ENCODE measurements at places on chromosomes 3 and 15.
A peak's percentile ranks its signal among the peaks of the same experiment; 100 is the strongest.

GRCh38 chr3:48068886-48069285 is 52.7 kb upstream of the MAP4 start:
- DNase-seq: no peak

DNA sequence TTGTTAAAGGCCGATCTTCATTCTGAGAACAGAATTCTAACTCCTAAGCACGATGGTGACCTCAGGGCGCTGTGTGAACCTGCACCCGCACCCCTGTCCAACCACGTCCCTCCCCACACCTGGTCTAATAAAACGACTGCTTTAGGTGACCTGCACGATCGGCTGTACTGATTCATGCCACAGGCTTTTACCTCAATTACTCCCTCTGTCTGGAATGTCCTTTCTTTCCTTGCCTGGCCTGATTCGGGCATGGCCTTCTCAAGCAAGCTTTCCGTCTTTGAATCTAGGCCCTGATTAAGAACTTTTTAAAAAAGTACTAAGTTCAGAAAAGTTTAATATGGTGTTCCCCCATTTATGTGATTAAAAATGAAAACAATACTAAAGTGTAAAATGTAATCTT is 842 bp upstream of the U2SURP start:
- DNase-seq: no peak

- no peak for DNase-seq
These were observed 56.4 kb downstream of the TGFBR2 start for GRCh38 chr3:30662836-30663235.

DNA sequence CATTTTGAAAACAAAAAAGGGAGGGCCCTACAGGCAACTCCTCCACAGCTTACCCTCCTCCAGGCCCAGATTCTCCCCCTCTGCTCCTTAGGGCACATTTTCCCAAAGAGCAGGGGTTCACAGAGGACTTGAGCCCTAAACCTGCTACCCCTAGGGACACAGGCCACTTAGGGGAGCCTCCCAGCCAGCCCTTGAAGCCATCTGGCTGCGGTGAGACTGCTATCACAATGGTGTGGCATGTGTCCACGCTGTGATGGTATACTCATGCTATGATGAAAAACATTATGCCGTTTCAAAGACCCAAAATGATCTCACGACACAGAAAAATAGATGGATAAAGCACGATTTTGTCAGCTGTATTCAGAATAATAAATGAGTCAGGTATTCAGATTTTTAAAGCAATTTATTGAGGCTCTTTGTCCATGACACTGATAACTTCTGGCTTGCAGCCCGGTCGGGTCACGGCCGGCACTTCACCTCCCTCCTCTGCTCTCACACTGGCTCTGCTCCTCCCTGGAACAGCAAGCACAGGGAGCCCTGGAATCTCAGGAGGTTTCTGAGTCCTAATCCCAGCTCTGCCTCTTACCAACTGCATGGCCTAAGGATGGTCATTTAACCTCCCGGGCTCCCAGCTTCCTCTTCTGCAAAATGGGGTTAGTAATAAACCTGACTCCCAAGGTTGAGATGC is 115.3 kb downstream of the MEGF11 start:
- DNase-seq: no peak

DNA sequence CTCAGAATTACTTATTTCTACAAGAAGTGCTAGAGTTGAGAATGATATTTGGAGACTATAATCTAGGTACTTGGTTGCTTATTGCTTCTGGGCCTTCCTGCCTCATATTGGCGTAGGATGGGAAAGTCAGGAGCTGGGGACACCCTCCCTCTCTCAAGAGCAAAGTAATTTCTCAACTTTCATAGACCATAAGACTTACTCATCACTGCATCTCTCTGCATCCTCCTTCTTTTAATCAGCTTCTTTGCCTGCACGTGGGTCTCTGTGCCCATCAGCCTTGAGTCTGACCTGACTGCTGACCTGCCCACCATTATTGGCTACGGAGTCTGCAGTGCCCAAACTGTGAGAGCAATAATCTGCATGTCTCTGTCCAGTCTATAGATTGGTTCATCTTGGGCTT is 27.3 kb upstream of the XIRP1 start:
- no peak for DNase-seq

DNA sequence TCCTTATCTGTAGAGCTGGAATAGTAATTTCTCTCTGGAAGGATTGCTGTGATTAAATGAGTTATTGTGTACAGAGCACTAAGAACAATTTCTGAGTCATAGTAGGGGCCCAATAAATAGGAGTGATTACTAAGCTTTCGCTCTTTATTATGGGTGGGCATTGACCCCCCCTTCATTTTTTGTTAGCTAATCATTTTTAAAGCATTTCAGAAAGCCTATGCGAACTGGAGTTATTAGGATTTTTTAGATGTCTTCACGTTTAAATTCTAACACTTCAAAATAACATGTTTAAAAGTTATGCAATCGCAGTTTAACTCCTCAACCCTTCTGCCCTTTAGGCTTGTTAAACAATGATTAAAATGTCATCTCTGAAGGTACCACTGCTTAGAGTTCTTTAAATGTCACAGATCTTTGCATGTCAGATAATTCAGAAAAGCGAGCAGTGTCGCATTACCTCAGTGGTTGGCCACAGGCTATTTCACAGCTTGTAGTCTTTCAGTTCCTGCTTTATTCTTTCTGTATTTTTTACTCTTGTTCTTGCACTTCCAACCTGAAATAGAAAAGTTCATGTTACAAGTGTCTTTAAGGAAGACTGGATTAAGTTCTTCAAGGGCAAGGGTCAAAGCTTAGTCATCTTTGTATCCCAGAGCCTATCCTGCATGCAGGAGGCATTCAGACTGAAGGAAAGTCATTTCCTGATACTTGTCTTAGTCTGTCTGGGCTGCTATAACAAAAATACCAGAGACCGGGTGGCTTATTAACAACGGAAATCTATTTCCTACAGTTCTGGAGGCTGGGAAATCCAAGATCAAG is 102.9 kb downstream of the FNDC3B start:
- no peak for DNase-seq

DNA sequence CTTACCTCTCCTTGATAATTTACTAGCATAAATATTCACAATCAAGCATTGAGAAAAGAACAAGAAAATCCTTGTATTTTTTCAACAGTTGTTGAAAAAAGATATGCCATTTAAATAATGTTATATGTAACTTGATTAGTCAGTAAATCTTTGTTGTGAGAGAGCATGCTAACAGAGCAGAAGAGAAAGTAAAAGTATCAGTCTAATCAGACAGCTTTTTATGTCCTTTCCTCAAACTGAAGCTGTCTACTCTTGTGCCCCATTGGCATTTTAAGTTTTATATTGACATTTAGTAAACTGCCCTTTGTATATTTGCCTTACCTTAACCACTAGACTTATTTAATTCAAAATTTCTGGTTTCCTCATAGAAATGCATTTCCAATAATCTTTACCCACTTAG is 668.7 kb downstream of the OTOL1 start:
- DNase-seq: no peak

DNA sequence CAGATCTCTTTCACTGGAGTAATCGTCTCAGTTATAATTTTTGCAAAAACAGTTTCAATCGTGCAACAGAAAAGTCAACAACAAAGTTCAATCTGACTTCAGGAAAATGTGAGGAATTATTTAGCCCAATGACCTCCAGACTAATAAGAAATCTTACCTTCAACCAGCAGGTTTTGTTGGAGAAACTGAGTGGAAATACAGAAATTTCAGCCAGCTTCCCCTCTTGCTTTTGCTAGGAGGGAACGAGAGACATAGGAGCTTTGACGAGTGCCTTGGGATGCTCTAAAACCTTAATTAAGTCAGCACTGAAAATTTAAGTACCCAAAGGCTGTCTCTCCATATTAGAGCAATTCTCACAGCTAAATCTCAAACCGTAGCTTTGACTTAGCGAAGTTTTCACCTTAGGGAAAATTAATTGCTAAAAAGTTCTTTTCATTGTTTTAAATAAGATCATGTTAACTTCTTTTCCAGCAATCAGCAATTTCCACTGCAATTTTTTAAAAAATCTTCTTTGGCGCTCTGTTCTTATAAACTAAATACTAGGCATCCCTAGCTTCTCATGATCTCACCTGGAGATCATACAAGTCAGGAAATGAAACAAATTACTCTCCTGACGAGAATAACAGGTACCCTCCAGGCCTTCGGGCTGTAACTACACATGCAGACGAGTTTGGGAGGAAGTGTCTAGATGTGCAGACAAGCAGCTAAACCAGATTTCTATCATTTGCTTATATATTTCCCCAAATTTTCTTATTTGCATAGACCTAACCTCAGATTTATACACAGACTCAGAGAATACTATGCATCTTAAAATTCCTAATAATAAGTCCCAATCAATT is 250.2 kb downstream of the FAM43A start:
- DNase-seq: no peak

DNA sequence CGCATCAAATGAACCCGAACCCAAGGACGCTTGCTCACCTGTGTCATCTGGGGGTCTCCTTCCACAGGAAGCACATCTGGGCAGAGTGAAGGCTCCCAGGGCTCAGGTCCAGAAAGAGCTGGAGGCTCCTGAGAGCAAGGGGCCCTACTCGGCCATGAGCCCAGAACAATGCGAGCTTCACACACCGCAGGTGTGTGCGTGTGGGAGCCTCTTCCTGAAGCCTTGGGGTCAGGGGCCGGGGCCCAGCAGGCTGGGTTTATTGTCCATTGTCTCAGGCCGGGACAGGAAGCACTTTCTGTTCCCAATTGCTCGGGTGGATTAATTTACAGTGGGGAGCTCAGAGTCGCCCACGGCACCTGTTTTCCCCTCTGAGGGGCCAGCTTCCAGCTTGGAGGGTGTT is 74.8 kb downstream of the RPN1 start:
- no peak for DNase-seq

GRCh38 chr15:25052191-25052999 is 97.6 kb downstream of the SNRPN start:
- DNase-seq: no peak

- no peak for DNase-seq
These were observed 76.6 kb upstream of the DLG1 start for GRCh38 chr3:197375001-197375441.

- no peak for DNase-seq
These were observed 67.9 kb upstream of the NPAP1 start for GRCh38 chr15:24607636-24608035.

DNA sequence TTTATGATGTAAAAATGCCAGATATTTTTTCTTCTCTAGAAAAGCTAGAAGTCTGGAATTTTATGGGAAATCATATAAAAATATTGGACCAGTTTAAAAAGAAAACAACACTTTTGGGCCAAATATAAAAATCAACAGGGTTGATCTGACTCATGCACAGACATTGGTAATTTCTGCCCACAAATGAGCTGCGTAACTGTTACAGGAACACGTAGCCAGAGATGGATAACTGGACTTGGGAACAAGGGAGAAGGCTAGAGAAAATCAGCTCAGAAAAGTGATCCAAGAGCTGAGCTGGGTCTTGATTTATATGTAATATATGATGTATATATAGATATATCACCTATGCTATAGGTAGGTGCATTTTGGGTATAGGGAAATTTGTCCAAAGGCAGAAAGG is 36.8 kb upstream of the NAALADL2 start:
- no peak for DNase-seq

- no peak for DNase-seq
These were observed 52.4 kb upstream of the SRGAP3 start for GRCh38 chr3:9301798-9302197.

- no peak for DNase-seq
These were observed 103.6 kb upstream of the NUDT16 start for GRCh38 chr3:131277836-131278497.

GRCh38 chr3:154310840-154311239 is 13.4 kb downstream of the DHX36 start:
- DNase-seq: no peak

DNA sequence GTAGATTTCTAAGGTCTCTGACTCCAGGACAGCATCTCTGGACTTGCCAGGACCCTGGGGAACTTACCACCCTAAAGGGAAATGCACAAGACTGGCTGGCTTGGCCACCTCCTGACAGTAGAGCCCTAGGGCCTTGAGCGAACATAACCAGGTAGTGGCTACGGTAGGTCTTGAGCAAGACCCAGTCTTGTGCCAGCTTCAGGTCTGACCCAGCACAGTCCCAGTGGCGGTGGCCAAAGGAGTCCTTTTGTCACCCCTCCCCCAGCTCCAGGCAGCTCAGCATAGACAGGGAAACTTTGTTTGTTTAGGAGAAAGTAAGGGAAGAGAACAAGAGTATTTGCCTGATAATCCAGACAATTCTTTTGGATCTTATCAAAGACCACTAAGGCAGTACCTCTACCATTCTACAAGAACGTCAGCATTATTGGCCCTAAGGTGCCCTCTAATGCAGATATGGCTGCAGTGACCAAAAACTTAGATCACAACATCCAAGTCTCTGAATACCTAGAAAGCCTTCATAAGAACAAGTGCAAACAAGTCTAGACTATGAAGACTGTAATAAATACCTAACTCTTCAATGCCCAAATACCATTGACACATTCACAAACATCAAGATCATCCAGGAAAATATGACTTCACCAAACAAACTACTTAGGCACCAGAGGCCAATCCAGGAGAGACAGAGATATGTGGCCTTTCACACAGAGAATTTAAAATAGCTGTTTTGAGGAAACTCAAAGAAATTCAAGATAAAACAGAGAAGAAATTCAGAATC is 38.7 kb upstream of the FBN1 start:
- no peak for DNase-seq

- DNase-seq: no peak
These were observed 56.6 kb upstream of the SPRED1 start for GRCh38 chr15:38196076-38196475.

DNA sequence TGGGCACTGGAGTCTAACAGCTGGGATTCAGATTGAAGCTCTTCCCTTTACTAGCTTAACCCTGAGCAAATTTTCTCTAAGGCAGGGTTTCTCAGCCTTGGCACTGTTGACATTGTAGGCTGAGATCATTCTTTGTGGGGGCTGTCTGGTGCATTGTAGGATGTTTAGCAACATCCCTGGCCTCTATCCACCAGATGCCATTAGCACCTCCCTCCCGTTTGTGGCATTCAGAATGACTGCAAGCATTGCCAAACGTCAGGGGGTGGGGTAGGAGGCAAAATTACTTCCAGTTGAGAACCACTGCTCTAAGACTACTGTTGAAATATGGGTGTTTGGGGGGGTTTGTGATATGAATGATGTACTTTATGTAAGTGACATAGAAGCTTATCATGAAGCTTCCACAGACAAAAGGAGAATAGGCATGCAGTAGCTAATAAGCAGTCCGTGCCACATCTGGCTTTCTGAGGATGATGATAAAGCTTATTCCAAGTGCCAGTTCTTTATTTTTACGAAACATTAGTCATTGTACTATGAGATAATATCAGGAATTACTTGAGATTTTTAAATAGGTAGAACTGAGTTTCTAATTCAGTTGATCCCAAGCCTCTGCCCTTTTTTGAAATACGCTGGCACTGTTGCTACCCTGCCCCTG is 39.3 kb downstream of the NKIRAS1 start:
- DNase-seq: peak; percentile 88
